Activated effector memory CD4-positive, alpha-beta T cell treated with anti-CD3 and anti-CD28 coated beads, Interleukin-2, amount 50 U/mL, for 16 hours (primary cell): ENCODE measurements at places on chromosomes 6 and 20.
A peak's percentile ranks its signal among the peaks of the same experiment; 100 is the strongest.

- no peak for DNase-seq
Observed at GRCh38 chr6:130754786-130755367, 72.3 kb upstream of the SMLR1 start.

DNA sequence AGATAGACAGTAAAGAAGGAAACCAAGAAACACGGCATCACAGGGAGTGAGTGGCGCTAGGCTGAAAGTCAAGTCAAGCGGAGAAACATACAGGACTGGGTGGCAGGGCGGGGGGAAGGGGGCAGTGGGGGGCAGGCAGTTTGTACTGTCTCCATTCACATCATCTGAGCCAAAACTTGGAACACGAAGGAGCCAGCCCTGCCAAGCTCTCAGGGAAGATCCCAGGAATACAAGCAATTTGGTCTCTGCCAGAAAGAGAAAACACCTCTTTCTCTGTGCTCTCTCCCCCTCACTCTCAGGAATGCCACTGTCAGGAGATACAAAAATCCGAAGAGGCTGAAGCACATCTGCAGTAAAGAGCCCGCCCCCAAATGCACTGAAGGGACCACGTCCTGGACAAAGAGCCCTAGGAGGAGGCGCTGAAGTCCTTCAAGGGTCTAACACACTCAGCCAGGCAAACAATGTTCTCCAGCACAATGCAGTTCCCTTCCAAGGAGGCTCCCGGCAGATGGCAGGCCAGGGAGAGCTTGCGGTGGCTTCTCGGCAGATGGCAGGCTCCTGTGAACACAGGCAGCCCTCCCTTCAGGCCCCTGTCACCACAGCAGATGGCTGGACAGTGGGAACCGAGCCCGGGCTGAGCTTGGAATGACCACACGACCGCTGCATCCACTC is 90.0 kb downstream of the ATP9A start:
- no peak for DNase-seq

DNA sequence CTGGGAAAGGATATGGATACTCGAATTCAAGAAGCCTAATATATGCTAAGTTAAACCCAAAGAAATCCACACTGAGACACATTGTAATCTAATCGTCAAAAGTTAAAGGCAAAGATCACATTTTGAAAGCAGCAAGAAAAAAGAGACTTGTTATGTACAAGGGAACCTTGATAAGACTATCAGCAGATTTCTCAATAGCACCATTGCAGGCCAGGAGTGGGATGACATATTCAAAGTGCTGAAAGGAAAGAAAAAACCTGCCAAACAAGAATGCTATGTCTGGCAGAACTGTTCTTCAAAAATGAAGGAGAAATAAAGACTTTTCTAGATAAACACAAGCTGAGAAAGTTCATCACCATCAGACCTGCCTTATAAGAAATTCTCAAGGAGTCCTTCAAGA is 75.2 kb downstream of the COL21A1 start:
- no peak for DNase-seq

GRCh38 chr6:165808021-165808420 is 145.0 kb upstream of the PDE10A start:
- DNase-seq = no peak

- no peak for DNase-seq
Observed at GRCh38 chr20:17849901-17850683, 118.5 kb downstream of the SNX5 start.

- no peak for DNase-seq
Observed at GRCh38 chr6:156934069-156934460, 156.9 kb downstream of the ARID1B start.

DNA sequence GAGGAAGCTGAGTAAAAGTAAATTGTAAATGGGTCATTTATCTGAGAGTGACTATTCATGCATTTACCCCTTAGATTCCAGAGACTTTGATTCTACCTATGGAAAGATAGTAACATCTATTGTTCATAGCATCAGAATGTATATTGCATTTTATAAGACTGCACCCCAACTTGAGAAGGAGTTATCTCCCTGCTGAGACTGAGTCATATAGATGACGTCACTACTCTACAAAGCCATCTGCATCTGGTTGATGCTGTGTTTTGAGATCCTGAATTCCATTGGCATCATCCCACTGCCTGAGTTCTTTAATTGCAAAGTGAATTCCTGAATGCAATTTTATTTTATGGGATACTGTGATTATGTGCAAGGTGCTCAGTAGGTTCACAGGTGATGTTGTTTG is 444.0 kb upstream of the SLC35B3 start:
- DNase-seq = no peak

DNA sequence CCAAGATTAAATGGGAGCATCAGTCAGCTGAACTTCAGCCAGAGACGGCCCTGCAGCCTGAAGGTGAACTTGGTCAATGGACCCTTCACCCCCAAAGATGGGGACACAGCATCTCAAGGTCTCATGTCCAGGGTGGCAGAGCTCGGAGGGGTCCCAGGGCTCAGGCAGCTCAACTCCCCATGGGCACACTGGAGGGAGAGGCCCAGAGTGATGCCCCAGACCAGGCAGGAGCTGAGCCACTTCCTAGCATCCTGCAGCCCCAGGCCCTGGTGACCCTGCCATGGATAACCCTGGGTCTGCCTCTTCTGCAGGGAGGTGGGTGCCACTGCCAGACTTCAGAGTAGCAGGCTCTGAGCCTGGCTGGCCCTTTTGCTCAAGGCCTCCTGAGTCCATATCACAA is 27.5 kb upstream of the EMILIN3 start:
- no peak for DNase-seq

- DNase-seq = no peak
Observed at GRCh38 chr6:37580176-37580955, 80.7 kb upstream of the CCDC167 start.

DNA sequence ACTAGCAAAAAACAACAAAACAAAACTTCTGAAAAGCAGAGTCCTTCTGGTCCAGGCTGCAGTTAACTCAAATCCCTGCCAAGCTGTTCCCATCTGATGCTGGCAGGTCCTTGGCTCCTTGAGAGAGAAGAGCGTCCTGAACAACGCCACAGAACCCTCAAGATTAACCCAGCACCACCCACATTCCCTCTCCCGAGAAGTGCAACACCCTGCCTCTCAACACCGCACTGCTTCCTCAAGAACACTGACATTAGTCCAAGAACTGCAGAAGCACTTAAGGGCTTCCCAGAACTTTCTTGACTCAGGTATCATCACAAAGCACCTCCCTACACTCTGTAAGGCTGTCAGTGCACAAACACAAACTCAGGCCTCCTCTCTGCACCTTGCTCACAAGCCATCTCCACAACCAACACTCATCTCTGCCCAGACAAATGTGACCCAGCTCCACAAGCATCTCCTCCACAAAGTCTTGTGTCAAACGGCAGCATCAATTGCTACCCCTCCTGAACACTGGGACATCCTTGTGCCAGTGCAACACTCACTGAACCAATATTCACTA is 7.5 kb downstream of the MRPL14 start:
- no peak for DNase-seq

- DNase-seq = peak; percentile 94
Observed at GRCh38 chr6:128520436-128521281, at the start of gene PTPRK. Gene PTPRK (minus strand): TSS chr6:128520599. CDS start chr6:128520358, 241 bp downstream.

- peak; percentile 83 for DNase-seq
Observed at GRCh38 chr20:33685328-33686099, 671 bp downstream of the E2F1 start.

- no peak for DNase-seq
Observed at GRCh38 chr6:137219664-137220252, 573 bp upstream of the IFNGR1 start.

DNA sequence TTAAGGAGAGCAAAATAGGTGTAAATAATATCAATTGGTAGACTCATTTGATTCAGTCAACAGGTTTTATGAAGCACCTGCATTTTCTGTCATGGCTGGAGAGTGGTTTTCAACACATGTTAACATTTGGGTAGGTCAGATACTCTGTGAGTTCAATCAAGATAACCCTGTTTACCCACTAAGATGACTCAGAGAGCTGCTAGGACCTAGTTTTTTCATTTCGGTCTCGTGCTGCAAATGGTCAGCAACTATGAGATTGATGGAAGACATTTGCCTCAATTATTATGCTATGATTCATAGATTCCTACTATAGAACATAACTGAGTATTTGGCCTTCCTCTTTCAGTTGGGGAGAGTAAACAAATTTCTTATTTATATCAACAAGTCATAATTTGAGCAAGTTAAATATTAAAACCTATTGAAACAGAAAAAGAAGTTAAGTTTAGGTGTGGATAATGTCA is 391.4 kb upstream of the CITED2 start:
- no peak for DNase-seq

- DNase-seq = no peak
Observed at GRCh38 chr20:53961527-53961926, 108.9 kb downstream of the BCAS1 start.

- DNase-seq = peak; percentile 30
Observed at GRCh38 chr20:24651171-24651975, 181.9 kb downstream of the SYNDIG1 start.

DNA sequence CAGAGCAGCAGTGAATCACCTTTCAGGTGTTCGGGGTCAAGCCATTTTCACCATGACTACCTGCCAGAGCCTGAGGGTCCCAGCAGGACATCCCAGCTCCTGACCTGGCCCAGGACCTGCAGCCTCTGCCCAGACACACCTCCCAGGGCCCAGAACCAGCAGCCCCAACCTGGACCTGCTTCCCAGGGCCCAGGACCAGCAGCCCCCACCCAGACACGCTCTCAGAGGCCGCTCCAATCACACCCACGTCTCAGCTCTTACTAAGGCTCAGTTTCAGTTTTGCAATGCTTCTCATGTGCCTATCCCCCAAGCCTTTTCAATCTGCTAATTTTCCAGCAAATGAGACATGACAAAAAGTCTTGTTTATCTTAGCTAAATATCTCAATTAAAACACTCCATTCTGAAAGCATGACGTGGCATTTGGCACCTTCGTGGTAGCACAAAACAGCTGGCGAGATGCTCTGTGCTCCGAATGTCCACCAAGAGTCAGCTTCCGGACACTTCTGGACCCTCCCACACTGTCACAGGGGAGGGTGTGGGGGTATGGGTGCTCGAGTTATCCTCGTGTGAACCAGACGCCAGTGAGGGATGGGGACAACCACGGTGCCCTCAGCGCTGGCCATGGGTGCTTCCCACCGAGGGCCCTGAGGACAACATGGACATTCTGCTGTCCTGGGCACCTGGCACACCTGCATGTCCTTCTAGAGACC is 253.2 kb downstream of the DLL1 start:
- peak; percentile 51 for DNase-seq

GRCh38 chr20:3820901-3821727 is 767 bp downstream of the AP5S1 start:
- no peak for DNase-seq

DNA sequence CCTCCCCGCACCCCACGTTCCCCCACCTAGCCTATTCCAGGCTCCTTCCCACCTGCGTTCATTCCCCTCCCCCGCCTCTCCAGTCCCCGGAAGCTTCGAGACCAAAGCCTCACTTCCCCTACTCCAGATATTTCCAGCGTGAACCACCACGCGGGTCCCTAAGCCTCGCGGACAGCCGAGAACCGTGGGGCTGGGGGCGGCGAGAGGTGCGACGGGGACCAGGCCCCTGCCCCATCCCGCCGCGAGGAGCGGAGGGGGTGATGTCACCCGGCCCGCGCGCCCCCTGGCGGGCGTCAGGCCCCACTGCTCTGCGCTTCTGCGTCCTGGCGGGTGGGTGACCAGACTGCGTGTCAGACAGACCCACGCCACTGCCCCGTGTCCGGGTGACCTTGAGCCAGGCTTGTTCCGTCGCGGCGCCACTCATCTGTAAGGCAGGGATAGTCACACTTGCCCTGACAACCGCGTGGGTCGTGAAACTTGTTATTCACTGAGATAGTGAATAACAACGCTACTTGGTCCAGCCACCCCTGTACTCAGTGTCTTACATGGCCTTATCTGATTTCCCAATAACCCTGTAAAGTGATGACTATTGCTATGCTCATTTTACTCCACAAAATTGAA is 9.0 kb upstream of the HSP90AB1 start:
- DNase-seq = peak; percentile 93

- no peak for DNase-seq
Observed at GRCh38 chr6:163708466-163708865, 293.9 kb downstream of the QKI start.

- DNase-seq = no peak
Observed at GRCh38 chr6:45438151-45438550, 60.4 kb upstream of the SUPT3H start.

DNA sequence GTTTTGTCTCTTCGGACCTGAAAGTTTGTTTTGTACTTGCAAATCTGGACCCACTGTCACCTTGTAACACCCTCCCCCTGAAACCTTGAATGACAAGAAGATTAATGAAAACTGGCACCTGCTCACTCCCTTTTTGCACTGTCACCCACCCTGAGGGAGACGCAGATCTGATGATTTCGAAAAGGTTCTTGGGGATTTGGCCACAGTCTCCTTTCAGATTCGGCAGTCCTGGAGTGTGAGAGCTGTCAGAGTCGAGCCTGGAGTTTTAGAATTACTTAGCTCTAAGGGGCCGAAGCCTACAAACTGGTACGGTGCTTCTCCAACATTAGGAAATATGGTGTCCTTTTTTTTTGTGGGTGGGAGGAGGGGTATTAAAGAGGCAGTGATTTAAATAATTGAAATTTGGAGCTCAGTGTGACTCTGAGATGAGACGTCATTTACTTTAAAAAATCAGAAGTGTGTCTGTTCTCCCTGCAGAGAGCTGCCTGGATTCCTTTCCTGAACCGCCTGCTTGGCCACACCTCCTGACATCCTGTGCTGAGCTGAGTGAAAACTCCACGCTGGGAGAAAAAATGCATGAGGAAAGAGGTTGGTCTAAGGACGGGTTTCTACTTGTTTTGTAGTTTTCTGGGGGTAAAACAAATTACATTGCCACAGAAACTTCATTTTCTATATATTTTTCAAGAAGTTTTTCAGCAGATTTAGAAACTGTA is 447.0 kb upstream of the CDH4 start:
- no peak for DNase-seq

- no peak for DNase-seq
Observed at GRCh38 chr6:4664117-4664626, 112.0 kb upstream of the CDYL start.

DNA sequence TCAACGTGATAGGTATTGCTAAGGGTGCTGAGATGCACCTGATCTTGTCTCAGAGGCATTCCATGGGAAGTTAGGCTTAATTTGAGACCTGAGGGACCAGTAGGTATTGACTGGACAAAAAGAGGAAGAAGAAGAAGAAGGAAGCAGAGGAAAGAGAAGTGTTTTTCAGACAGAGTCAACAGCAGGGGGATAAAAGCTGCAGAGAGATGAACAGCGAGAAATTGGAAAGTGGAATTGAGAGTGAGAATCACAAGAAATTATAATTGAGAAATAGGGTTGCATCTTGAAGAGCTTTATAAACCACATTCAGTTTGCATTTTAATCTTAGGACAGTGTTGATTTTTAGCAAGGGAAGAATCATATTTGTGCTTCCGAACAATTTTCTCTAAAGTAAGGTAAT is 254.0 kb downstream of the CD83 start:
- DNase-seq = no peak
